CD4-positive, alpha-beta T cell (primary cell): ENCODE measurements at places on chromosomes 13 and 19.

DNA sequence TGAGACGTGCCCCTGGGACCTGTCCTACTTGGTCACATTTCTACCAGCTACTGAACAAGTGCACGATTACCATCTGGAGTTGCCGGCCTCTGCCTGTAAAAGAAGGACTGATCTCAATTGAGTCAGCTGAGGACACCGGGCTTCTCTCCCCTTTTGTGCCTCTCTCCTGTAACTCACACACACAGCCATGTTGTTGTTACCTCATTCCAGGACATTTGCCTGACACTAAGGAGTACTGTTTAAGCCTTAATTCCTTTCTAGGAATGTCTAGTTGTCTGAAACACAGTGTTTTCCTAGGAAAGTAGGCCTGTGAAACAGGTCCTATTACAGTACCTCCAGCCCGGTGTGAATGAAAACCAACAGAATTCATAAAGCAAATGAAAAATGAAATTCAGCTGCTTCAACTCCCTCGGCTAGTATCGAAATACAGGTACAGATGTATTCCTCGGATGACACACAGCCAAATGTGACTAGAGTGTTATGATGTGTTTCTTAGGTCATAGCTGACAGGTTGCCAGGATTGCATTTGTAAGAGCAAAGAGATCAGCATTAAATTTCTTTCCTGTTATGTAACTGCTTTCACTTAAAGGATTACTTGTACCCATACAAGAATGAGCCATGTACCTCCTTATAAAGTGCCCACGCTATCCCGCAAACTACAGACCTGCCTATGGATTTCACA, 152.0 kb upstream of the IRS2 start:
- DNase-seq: no peak

DNA sequence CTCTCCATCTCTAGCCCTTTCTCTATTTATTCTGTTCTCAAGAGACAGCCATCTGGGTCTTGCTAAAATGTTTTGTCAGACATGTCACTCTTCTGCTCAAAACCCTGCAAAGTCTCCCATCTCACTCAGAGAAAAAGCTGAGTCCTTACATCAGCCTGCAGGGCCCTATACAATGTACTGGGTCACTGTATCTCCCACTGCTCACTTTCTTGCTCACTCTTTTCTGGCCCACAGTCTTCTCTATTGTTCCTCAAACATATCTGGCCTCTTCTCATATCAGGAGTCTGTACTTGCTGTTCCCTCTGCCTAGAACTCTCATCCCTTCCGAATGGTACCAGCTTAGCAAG, 189.2 kb downstream of the ENOX1 start:
- no peak for DNase-seq

GRCh38 chr13:111518161-111518792, 197.8 kb downstream of the TEX29 start:
- no peak for DNase-seq

GRCh38 chr13:46404733-46405100, 17.7 kb upstream of the RUBCNL start:
- no peak for DNase-seq

DNA sequence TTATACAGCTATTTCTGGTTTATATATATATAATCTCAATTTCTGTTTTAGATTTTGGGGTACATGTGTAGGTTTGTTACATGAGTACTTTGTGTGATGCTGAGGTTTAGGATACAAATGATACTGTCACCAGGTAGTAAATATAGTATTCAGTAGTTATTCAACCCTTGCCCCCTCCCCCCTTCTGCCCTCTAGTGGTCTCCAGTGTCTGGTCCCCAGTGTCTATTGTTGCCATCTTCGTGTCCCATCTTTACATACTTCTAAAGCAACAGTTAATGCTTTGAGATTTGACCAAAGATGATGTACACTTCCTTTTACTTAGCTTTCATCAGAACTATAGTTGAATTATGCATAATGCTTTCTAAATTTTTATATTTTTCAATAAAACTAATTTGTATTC, 1623.4 kb upstream of the PRR20A start:
- no peak for DNase-seq

- DNase-seq: no peak
Observed at GRCh38 chr19:48370955-48371354, 6.8 kb downstream of the SYNGR4 start.

GRCh38 chr13:44176173-44176572, 197.5 kb upstream of the SERP2 start:
- no peak for DNase-seq

GRCh38 chr13:33846303-33847062, 28.5 kb downstream of the RFC3 start:
- DNase-seq: no peak

DNA sequence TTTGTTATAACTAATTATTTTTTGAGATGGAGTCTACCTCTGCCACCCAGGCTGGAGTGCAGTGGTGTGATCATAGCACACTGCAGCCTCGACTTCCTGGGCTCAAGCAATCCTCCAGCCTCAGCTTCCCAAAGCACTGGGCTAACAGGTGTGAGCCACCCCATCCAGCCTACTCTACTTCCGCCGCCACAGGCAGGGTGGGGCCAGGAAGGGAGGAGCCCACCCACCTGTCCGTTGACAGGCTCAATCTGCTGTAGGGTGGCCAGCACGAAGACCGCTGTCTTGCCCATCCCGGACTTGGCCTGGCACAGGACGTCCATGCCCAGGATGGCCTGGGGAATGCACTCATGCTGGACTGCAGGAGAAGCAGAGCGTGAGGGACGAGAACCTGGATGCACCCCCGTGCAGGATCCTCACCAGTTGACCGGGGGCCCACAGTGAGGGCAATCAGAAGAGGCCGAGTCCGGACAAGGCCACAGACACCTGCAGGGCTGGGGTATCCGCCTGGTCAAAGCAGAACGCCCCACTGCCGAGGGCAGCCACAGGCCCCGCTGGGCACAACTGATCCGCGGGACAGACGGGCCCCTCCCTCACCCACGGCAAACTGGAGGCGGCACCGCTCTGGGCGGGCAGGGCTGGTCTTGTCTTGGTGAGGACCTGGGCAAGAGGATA, 6.7 kb downstream of the DDX39A start:
- DNase-seq: no peak

DNA sequence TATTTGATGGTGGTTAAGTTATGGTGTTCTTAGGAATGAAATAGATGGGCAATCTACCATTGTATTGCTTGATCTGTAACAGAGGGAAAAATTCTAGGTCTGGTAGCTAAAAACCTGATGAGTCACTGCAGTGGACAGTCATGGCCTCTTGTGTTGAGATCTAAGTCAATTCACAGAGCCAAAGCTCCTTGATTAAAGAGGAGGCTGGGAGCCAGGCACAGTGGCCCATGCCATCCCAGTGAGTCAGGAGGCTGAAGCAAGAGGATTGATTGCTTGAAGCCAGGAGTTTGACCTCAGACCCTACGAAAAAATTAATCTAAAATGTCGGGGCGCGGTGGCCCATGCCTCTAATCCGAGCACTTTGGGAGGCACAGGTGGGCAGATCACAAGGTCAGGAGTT, 67.1 kb upstream of the KPNA3 start:
- DNase-seq: no peak

GRCh38 chr13:60620611-60621395, 223.8 kb downstream of the TDRD3 start:
- no peak for DNase-seq

DNA sequence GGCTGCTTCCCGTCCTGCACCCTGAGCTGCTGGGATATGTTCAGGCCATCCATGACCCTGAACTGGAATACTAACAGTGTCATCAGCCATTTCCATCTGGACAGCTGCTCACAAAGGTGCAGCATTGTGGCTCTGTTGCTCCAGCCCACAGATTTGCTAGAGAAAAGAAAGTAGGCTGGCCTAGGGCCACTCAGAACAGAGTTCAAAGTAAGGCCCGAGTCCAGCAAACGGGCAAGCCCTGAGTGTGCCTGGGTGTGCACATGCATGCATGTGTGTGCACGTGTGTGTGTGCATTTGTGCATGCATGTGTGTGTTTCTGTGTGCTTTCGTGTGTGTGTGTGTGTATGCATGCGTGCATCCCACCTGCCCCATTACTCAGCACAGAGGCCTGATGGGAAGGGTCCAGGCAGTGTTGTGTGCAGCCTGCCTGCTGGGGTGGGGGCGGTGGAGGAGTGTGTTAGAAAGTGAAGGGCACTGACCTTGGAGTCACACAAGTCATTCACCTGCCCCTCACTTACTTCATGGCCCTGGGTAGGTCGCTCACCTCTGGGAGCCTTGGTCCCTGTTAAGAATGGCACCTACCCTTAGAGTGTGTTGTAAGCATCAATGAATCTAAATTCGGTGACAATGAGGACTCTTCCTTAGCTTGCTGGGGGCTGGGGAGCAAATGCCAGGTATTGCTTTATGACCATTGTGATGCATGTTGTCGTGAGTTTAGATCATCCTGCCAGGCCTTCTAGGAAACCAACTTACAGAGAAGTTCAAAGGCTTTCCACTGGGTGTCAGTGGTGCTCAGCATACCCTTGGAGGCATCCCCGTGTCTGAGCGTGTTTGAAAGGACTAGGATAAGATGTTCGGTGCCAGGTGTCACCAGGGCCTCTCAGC, 53.2 kb downstream of the GPR12 start:
- peak; percentile 63 for DNase-seq

DNA sequence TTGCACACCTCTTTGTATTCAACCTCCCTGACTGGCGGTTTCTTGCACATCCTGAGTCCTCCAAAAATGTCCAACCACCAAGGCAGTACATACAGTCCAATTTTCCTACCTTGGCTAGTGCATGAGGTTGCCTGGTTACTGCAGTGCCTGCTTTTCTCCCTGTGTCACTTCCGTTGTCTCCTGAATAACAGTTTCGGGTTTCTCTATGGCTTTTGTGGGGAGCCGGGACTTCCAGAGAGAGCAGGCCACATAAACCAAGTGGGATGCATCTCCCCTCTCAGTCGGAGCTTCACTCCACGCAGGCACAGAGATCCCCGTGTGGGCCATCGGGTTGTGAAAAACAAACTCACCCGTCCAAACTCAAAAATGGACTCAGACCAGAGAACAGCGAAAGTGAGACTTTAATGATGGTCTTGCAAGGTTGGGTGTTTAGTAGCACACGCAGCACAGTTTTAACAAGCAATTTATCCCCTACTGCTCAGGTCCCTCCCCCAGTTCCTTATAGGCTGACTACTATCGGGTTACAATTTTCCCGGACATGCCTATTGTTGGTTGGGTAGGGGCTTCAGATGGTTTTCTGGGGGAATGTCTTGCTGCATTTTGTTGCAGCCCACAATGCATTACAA, 173.1 kb downstream of the POU4F1 start:
- DNase-seq: no peak

GRCh38 chr13:28630869-28631268, 28.1 kb upstream of the POMP start:
- DNase-seq: no peak

- no peak for DNase-seq
Observed at GRCh38 chr13:87128036-87128435, 543.1 kb upstream of the SLITRK5 start.

DNA sequence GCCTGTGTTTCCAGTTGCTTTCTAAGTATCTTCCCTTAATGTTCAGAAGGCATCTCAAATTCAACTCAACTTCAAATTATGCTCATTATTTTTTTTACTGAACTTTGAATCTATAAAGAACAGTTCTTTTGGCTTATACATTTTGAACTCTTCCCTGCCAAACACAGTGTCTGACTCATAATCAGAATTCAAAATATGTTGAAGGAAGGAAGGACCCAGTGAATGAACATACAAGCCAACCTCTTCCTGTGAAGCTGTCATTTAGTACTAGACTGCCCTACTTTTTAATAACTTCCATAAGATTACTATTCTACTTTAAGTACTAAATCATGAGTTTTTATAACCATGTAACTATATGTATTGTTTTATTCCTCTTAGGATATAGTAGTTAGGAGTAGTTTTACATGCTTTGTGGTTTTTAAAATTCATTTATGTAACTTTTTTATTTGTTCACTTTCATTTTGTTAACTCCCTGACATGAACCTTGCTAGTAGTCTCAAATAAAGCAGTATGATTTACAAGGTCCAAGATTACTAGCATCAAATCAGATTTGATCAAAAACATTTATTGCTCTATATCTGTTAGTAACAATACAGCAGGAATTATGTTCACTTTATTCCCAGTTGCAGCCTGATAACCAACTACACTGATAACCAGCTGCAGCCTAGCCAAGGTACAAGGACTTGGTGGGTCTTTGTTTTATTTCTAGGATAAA, 6.4 kb downstream of the NUDT15 start:
- no peak for DNase-seq

GRCh38 chr19:42301646-42302203, at the start of gene PRR19:
Gene PRR19, plus strand, starts transcription at chr19:42302132. Its CDS starts 7,453 bp downstream, at chr19:42309585.
- no peak for DNase-seq

DNA sequence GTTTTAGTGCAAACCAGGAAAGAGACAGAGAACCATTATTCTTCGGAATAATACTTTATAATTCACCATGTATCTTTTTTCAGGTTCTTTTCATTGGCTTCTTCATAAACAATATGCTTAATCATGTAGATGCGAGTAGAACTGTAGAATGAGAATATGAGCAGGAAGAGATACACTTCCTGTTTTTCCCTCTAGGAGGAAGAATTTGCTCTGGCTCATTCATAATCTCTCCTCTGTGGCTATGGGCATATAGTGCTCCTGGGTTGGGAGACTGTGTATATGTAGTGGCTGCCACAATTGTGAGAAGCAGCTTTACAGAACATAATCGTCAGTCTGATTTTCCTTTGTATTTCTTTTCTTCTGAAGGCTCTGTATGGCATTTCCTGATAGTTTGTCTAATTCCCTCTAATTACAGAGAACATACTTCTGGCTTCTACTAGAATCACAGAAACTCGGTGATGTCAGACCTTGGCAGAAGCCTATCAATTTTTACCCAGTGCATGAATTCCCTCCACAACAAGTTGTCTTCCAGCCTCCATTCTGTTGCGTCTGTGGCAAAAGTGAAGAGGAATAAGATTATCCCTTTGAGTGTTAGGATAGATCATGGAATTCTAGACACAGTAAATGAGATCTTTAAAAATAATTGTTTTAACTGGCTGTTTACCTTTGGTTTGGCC, 2.9 kb upstream of the DCLK1 start:
- no peak for DNase-seq

- no peak for DNase-seq
Observed at GRCh38 chr19:47430041-47430802, 10.9 kb upstream of the MEIS3 start.

DNA sequence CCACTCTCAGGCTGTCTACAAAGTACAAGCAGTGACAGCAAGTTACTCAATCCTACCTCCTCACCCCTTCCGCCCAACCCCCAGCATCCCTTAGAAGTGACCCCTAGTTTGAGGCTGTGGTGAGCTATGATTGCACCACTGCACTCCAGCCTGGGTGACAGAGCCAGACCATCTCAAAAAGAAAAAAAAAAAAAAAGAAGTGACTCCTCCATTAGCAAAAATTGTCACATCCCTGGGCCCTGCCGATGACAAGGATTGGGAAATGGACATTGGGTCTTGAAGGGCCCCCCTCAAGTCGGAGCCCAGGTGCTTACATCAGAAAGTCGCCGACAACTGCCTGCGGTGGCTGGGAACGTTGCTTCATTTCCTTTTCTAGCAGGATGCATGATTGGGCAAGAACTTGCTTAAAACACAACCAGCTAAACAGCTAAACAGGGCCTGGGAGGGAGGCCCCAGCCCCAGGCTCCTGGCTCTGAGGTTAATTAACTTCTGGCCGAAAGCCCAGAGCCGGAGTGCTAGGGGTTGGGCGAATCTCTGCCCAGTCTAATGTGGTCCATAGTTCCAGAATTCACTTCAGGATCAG, 15.3 kb downstream of the RAB3D start:
- no peak for DNase-seq
